NCI-H774 (cell line): ENCODE measurements at places on chromosomes 2 and 18.

GRCh38 chr18:10376731-10377130, 77.7 kb upstream of the APCDD1 start:
- no peak for DNase-seq

DNA sequence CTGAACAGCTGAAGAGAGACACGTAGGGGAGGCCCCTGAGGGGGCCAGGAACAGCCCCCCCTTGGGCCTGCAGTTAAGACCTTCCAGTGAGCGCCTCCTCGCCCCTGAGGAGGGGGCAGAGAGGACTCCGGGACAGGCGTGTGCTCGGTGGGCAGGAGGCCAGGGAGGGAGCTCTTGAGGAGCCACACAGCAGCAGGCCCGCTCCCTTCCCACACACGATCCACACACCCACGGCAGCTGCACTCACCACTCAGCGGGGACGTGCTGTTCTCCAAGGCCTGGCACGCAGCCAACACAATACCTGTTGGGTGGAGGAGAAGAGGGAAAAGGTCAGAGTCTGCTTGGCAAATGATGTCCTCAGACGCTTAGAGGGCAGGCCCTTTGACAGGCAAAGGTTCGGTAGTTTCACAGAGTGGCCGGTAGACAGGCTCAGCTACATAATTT, 39.0 kb downstream of the TGFA start:
- DNase-seq: peak; percentile 42

GRCh38 chr2:168466834-168467565, 10.9 kb downstream of the CERS6 start:
- no peak for DNase-seq

DNA sequence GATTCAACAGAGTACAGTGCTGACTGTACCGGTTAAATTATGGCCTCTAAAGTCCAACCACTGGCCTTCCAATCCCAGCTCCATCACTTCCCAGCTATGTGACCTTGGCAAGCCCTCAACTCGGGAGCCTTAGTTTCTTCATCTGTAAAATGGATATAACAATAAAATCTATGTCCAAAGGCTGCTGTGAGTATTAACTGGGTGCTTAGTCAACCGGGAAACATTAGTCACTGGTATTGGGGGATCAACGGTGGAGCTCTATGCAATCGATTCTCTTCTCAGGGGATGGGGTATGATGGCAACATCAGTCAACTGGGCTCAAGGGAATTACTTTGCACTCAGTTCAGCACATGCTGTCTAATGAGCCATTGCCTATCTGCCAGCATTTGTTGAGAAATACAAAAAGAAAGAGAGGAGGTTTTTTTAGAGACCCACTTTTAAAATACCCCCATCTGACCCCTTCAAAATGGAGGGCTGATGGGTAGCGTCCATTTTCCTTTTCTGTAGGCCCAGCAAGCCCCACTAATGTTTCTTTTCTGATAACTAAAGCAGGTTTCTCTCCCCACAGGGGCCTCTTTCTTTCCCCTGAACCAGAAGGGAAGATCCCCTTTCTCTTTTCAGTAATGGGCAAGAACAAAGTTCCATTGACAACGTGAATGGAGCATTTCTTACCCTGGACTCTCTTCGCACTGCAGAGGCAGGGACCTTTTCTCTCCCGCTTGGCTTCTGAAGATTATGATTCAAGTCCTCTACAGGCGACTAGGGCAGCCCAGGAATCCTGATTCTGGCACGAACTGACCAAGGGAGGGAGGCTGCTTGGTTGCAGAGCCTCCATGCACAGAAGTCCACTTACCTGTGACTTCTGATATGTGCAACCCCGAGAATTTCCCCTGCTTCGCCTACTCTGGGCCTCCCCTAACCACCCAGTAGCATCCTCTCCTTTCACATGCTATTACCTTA, 8.7 kb upstream of the AGFG1 start:
- no peak for DNase-seq

DNA sequence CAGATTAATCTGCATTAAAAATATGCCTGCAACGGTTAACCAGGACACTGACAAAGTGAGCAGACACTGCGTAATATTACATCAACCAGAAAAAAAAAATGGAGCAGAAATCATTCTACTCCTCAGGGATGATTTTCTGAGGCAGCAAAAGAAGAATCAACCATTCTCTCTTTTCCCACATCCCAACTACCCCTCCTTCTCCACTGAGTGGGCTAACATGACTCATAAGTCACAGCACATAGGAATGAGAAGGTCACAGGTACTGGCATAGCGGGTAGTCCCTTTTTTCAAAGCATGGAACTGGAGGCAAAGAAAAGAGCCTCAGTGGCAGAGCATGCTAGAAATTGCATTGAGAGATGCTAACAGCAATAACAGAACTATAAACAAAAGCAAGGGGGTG, 54.3 kb upstream of the TSPYL6 start:
- DNase-seq: no peak
